ENCODE measurements at places on chromosomes 16 and 17. TPM values are rescaled to one million over a fixed set of nuclear protein-coding genes. Genes with fewer than 3 reads are reported as not detected.

The RGS11 gene
- 1.7 TPM for total RNA-seq

The PITPNM3 gene
- total RNA-seq: 1.2 TPM

The ZNF688 gene
- 11.6 TPM for total RNA-seq

The FBXO39 gene
- 0.31 TPM for total RNA-seq

The LRRC46 gene
- 0.25 TPM for total RNA-seq

The TM4SF5 gene
- not detected for total RNA-seq

The PRKCA gene
- total RNA-seq: 27.4 TPM

The KRT40 gene
- total RNA-seq: not detected

The SLC16A6 gene
- 0.06 TPM for total RNA-seq

The KRTAP3-1 gene
- not detected for total RNA-seq

The SPNS3 gene
- not detected for total RNA-seq

The SMIM22 gene
- total RNA-seq: not detected

The TRAP1 gene
- total RNA-seq: 37.7 TPM

The DNAH17 gene
- not detected for total RNA-seq

The AOC3 gene
- total RNA-seq: 3.3 TPM

The IQCK gene
- total RNA-seq: 9.5 TPM

The SOX8 gene
- total RNA-seq: 1.4 TPM

The KRT24 gene
- not detected for total RNA-seq

The OGFOD3 gene
- total RNA-seq: 42.5 TPM

The TBX21 gene
- total RNA-seq: not detected

The LPCAT2 gene
- 11.9 TPM for total RNA-seq

The SGCA gene
- total RNA-seq: 0.37 TPM

The MKS1 gene
- total RNA-seq: 7.9 TPM

The PRRT2 gene
- total RNA-seq: 1.2 TPM

The PDILT gene
- total RNA-seq: 1.1 TPM

The CA7 gene
- total RNA-seq: not detected

The CCL8 gene
- 1.2 TPM for total RNA-seq

The KRTAP4-4 gene
- not detected for total RNA-seq

The SULT1A1 gene
- total RNA-seq: 35.3 TPM

The FBXL16 gene
- total RNA-seq: not detected

The TUBG1 gene
- 25.5 TPM for total RNA-seq

The DPH1 gene
- 22.2 TPM for total RNA-seq

The GCGR gene
- total RNA-seq: not detected

The MLST8 gene
- 39.9 TPM for total RNA-seq

The OR4D1 gene
- not detected for total RNA-seq

The AFMID gene
- total RNA-seq: 41.1 TPM

The ZNF286A gene
- 51.4 TPM for total RNA-seq

The DPEP3 gene
- total RNA-seq: not detected

The MFAP4 gene
- 188 TPM for total RNA-seq

The ABCA10 gene
- total RNA-seq: 2.8 TPM

The CRHR1 gene
- not detected for total RNA-seq

The QRICH2 gene
- 0.98 TPM for total RNA-seq

The KRTAP2-1 gene
- total RNA-seq: not detected

The PRM3 gene
- total RNA-seq: not detected

The CLEC3A gene
- not detected for total RNA-seq

The GRIN2A gene
- total RNA-seq: not detected

The SNX20 gene
- total RNA-seq: not detected

The DOC2B gene
- total RNA-seq: 0.12 TPM

The CCL16 gene
- not detected for total RNA-seq

The SLC6A2 gene
- not detected for total RNA-seq

The LRRC36 gene
- not detected for total RNA-seq

The PDXDC1 gene
- 69.1 TPM for total RNA-seq

The TMEM238L gene
- total RNA-seq: not detected

The NAA60 gene
- total RNA-seq: 24.1 TPM

The EPN3 gene
- not detected for total RNA-seq

The OTOP3 gene
- not detected for total RNA-seq

Measured in cardiac ventricle fibroblast (primary cell).